ENCODE measurements at places on chromosomes 7 and 10.

- no peak for DNase-seq
These were observed 100.9 kb downstream of the XRCC2 start for GRCh38 chr7:152574892-152575548.

- DNase-seq, result no peak
These were observed 307.5 kb upstream of the ANKRD30A start for GRCh38 chr10:36817898-36818297.

GRCh38 chr10:74488907-74489306 is 337.5 kb upstream of the KAT6B start:
- no peak for DNase-seq

DNA sequence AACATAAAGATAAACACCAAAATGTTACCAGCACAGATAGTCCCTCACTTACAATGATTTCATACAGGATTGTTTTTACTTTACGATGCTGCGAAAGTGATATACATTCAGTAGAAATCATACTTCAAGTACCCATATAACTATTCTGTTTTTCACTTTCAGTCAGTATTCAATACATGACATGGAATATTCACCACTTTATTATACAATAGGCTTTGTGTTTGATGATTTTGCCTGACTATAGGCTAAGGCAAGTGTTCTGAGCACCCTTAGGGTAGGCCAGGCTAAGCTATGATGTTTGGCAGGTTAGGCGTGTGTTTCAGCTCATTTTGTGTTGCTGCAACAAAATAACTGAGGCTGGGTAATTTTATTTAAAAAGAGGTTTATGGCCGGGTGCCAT is 155.0 kb downstream of the RTKN2 start:
- no peak for DNase-seq
